ENCODE measurements at places on chromosomes 4 and X. TPM values are rescaled to one million over a fixed set of nuclear protein-coding genes. Genes with fewer than 3 reads are reported as not detected.

Gene RTL5
- 9.2 TPM for total RNA-seq

Gene FAM241A
- 6.3 TPM for total RNA-seq

Gene GLUD2
- total RNA-seq = 1.6 TPM

Gene CXorf38
- total RNA-seq = 14.1 TPM

DNA sequence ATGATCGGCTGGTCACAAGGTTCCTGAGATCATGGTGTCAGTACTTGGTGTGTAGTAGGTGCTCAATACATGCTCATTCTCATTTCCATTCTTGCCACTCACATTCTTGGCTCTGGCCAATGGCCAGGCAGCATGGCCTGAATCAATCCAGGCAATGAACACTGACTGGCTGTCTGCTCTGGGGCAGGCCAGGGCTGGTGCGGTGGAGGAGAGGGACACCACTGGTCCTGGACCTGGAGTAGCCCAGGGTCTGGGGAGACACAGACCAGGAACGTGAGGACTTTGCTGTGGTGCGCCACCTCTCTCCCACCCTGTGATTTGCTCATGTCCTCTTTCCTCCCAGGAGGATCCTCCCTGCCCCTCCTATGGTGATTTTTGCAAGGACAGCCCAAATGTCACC, 119.4 kb downstream of the PSAPL1 start:
- H3K27ac ChIP-seq = no peak overlapping the region
- no peak for DNase-seq
- H3K4me1 ChIP-seq = no peaks in the 10 kb centered on the region
- H3K4me3 ChIP-seq = no peak overlapping the region

GRCh38 chrX:38845426-38845825, 44.2 kb downstream of the MID1IP1 start:
- DNase-seq = no peak
- H3K4me1 ChIP-seq = no peaks in the 10 kb centered on the region
- H3K27ac ChIP-seq = no peak overlapping the region
- H3K27me3 ChIP-seq = no peaks in the 10 kb centered on the region
- H3K36me3 ChIP-seq = no peaks in the 10 kb centered on the region

DNA sequence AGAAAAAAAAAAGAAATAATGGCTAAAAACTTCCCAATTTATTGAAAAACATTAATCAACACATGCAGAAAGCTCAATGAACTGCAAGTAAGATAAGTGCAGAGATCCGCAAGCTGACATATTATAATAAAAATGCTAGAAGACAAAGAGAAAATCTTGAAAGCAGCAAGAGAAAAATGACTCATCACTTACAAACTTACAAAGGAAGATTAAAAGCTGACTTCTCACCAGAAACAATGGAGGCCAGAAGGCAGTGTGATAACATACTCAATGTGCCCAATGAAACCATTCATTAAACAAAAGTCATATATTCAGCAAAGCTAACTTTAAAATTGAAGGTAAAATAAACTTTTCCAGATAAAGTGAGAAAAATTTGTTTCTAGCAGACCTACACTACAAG, 7.3 kb upstream of the BRWD3 start:
- H3K36me3 ChIP-seq = no peaks in the 10 kb centered on the region
- DNase-seq = no peak
- H3K4me3 ChIP-seq = no peak overlapping the region
- no peaks in the 10 kb centered on the region for H3K27me3 ChIP-seq
- H3K27ac ChIP-seq = no peak overlapping the region
- no peaks in the 10 kb centered on the region for H3K4me1 ChIP-seq

DNA sequence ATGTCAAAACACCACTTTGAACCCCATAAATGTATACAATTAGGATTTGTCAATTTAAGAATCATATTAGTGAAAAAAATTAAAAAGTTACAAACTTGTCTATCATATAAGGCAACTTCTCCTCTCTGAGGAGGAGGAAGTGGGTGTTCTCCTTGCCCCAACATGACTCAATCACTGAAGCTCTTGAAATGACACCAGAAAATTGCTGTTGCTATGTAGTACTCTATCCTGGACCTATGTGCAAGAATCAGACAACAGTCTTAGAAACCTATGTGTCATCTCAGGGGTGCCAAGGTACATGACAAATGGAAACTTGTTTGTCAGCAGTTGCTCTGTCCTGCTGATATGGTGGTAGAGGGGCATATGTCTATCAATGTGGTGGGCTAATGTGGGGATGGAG, 47.7 kb downstream of the HMGB3 start:
- no peak overlapping the region for H3K27ac ChIP-seq
- no peaks in the 10 kb centered on the region for H3K36me3 ChIP-seq
- no peaks in the 10 kb centered on the region for H3K27me3 ChIP-seq
- H3K4me3 ChIP-seq = no peak overlapping the region

GRCh38 chr4:174714393-174715211, 114.4 kb downstream of the GLRA3 start:
- DNase-seq = no peak
- H3K4me1 ChIP-seq = no peaks in the 10 kb centered on the region

- H3K4me3 ChIP-seq = no peak overlapping the region
- H3K4me1 ChIP-seq = no peaks in the 10 kb centered on the region
- no peak for DNase-seq
- H3K27me3 ChIP-seq = no peaks in the 10 kb centered on the region
- H3K36me3 ChIP-seq = no peaks in the 10 kb centered on the region
- H3K27ac ChIP-seq = no peak overlapping the region
Measured at GRCh38 chr4:108450236-108450898, 170.0 kb upstream of the RPL34 start.

DNA sequence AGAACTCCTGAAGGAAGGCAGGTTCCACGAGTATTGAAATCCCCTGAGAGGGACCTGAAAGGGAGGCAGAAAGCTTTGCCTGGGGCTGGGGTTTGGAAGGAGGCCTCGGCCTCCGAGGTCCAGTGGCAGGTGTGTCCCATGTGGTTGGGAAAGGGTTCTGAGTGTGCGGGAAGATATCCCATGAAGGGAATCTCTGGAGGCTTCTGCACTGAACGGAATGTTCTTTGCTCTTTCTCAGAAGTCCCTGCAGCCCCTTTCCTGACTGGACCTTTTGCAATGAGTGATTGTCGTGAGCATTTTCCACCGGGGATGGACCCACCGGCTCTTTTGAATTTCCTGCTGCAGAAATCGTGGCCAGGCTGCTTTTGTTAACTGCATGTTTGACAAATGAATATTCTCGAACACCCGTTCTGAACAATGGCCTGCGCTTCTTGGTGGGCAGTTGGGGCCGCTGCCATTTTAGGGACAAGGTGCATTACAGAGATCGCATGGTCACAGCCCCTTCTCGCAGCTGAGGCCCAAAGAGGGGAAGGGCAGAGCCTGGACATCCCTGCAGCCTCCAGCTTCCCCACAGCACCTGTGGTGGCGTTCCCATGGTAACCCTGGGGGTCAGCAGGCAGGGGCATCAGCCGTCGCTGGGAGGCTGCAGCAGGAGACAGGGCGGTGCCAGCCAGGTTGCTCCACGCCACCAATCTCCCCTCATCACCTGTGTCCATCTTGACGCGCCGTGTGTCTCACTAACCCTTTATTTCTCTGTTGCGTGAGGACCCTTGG, 18.3 kb upstream of the HTRA3 start:
- no peaks in the 10 kb centered on the region for H3K36me3 ChIP-seq
- H3K4me1 ChIP-seq = peaks cover 19% of the 10 kb centered on the region
- no peaks in the 10 kb centered on the region for H3K27me3 ChIP-seq
- H3K27ac ChIP-seq = no peak overlapping the region
- H3K4me3 ChIP-seq = no peak overlapping the region
